ENCODE measurements at places on chromosomes 1 and 21.

DNA sequence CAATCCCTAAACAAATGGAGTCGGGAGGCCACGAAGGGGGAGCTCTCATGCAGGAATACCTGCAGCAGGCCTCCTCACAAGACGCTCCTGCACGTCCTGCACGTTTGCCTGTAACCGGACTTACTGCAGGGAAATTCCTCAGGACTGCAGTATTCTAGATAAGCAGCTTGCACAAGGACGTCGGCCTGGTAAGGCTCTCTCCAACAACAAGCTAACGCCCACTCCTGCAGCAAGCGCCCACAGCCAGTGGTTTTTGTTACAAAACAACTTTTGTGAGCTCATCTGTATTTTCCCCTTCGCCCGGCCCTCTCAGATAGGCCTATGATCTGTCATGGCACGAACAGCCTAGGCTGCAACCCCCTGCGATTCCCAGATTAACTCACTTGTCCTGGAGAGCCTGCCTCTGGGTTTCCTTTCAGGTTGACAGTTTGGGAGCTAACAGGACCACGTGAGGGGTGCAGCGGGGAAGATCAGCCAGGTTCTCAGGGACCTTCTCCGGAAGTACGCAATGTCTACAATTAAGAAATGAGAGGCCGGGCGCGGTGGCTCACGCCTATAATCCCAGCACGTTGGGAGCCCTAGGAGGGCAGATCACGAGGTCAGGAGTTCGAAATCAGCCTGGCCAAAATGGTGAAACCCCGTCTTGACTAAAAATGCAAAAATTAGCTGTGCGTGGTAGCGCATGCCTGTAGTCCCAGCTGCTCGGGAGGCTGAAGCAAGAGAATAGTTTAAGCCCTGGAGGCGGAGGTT, 921 bp upstream of the MIB2 start:
- peak; percentile 48 for DNase-seq

DNA sequence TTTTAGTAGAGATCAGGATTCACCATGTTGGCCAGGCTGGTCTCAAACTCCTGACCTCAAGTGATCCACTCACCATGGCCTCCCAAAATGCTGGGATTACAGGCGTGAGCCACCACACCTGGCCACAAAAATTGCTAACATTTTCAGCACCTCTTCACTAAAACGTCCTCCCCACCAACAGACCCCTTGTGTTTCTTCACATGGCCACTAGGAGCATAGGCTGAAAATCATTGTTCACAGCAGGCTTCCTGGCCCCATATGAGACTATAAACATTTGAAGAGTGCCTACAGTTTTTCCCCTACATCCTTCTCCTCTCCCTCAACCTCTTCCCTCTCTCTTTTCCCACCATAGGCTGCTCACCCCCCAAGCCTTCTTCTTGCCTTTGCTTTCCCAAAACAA, 28.0 kb upstream of the SFPQ start:
- no peak for DNase-seq

- DNase-seq = no peak
Measured at GRCh38 chr1:19179597-19180264, 30.3 kb downstream of the UBR4 start.

- no peak for DNase-seq
Measured at GRCh38 chr21:43741423-43742096, 22.6 kb downstream of the PDXK start.

- DNase-seq = no peak
Measured at GRCh38 chr1:55867304-55867843, 652.2 kb upstream of the USP24 start.

DNA sequence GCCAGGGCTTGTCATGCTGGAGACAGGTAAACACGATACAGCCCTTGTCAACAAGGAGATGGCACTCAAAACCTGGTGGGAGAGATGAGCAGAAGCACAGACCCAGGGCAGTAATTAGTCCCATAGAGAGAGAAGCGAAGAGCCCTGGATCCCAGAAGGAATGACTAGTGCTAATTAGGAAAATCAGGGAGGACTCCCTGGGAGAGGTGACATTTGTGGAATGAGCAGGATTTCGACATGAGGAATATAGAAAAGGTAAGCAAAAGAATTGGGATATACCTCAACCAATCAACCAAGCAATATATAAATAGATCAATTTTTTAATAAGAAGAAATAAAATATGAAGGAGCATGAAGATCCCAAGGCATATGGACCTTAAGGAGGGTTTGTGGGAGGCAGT, 98.5 kb upstream of the GJB5 start:
- no peak for DNase-seq

DNA sequence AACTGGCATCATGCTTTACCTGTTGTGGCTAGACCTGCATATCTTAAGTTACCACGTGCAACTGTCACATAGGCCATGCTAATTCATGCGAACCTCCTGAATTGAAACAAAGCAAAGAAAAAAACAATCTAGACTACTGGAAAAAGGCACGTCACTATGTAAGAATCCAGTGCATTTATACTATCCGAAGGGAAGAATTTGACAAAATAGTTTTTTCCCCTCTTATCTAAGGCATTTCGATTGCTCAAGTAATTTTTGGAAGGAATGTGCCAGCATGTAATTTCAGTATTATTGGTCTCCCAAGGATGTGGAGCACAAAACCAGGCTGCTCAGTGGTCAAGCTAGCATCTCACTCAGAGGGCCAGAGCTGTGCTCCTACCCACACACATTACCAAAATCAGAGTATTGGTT, 31.5 kb upstream of the C1orf198 start:
- no peak for DNase-seq

DNA sequence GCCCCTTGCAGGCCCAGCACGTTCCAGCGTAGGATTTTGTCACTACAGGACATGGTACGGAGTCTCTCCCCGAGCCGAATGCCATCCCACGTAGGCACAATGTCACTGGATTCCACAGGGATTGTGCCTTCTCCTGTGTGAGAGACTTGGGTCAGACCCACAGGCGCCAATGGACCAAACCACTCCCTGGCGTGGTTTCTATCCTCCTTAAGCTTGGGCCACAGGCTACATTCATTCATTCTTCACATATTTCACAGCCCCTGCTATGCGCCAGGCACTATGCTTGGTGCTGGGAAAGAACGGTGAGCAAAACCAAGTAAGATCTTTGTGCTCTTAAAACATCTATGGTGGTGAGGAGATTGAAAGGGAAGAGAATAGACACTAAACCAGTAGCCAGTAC, 18.7 kb downstream of the CHRNB2 start:
- no peak for DNase-seq

- DNase-seq = no peak
Measured at GRCh38 chr1:27658951-27659496, 13.0 kb downstream of the IFI6 start.

- DNase-seq = no peak
Measured at GRCh38 chr1:10704368-10704882, 92.0 kb downstream of the CASZ1 start.

- no peak for DNase-seq
Measured at GRCh38 chr21:38376693-38377092, 119.9 kb downstream of the KCNJ15 start.

DNA sequence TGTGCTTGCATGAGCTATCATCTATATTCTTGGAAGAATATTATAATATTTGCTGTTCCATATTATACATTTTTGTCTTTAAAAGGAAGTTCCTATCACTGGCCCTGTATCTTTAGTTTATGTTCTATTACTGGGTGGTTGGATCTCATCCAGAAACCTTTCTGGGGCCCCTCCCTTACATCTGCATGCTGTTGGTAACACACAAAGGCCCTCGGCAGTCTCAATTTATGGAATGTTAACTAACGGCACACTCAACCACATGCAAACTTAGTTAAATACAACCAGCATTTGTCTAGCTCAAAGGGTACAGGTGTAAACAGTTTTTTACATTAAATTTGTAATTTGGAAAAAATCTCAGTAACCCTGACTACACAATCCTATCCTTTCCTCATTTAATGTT, 9.7 kb upstream of the HYI start:
- no peak for DNase-seq

DNA sequence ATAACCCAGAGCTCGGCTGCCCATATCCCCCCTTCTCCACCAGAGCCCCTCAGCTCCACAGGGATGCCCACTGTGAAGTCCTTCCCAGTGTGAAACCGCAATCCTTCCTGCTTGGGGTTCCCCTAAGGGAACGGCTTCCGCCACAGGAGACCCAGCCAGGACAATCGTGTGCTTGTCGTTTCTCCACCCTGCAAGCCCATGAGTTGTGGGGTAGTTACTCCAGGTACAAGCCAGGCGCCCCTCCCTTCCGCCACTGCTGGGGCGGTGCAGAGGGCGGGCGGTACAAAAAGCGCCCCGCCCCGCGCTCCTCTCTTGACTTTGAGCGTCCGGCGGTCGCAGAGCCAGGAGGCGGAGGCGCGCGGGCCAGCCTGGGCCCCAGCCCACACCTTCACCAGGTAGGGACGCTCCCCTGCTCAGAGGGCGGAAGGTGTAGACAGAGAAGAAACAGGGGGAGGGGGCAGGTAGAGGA, at the start of gene TINAGL1:
TINAGL1 (plus strand) TSS at position 315 of the 469 bp plus-strand sequence. CDS start 634 bp downstream, outside the sequence.
- no peak for DNase-seq

GRCh38 chr1:85274969-85275453, 1.4 kb downstream of the BCL10 start:
- no peak for DNase-seq

GRCh38 chr21:45596704-45597318, 46.7 kb upstream of the PCBP3 start:
- peak; percentile 41 for DNase-seq

GRCh38 chr21:42614396-42614795, 39.0 kb upstream of the PDE9A start:
- no peak for DNase-seq

DNA sequence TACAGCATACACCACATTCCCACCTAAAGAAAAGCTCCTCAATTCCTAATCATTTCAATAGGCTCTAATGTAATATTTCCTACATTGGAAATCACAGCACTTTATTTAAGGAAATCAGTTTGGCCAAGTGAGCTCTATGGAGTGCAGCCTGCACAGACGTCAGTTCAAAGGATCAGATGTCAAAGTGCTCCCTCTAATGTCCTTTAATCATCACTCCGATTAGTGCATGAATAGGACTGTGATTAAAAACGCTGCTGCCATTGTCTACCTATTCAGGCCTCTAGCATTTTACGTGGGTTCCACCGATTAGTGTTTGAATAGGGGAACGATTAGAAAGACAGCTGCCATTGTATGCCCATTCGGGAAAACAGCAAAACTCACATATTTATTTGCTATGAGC, 50.2 kb downstream of the DPYD start:
- no peak for DNase-seq

- no peak for DNase-seq
Measured at GRCh38 chr1:44108241-44108640, 10.4 kb upstream of the KLF17 start.

- no peak for DNase-seq
Measured at GRCh38 chr1:21340230-21340945, 50.1 kb upstream of the ECE1 start.

DNA sequence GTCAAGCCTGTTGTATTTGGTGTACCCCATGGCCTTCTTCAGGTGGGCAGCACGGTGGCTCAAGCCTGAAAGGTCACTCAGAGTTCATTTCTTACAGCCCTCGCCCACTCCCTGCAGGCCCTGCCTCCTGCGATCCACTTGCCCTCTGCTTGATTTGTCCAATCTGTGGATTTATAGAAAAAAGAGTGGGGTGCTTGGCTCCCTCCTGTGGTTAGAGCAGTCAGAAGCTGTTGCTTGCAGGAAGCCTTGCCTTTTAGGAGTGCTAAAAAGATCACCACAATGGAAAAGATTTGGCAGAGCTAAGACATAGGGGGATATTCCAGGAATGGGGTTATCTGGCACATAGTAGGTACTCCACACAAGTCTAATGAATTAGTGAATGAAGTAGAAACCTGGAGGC, 108.0 kb upstream of the TRABD2B start:
- no peak for DNase-seq

- DNase-seq = peak; percentile 68
Measured at GRCh38 chr1:14915356-14916054, 238.0 kb upstream of the TMEM51 start.

GRCh38 chr21:40052276-40052675, 185.0 kb downstream of the PCP4 start:
- DNase-seq = no peak

DNA sequence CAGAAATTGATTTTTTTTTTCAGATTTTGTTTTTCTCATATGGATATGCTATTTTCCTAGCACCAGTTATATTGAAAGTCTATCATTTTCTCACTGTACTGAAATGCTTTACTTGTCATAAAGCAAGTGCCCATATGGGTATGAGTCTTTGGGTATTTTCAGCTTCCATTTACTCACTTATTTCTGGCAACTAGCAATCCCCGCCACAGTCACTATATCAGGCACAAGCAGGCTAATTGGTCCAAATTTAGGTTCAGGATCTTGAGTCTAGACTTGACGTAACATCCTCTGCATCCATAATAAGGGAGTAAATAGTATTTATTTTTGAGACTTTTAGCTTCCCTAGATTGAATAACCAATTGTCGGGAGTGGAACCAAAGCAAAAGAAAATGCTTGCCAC, 2.1 kb downstream of the OR10X1 start:
- DNase-seq = no peak
